WTC11 (cell line): ENCODE measurements at places on chromosomes 12 and 14.

- no peak for DNase-seq
These were observed 29.7 kb upstream of the NR2C1 start for GRCh38 chr12:95102916-95103671.

DNA sequence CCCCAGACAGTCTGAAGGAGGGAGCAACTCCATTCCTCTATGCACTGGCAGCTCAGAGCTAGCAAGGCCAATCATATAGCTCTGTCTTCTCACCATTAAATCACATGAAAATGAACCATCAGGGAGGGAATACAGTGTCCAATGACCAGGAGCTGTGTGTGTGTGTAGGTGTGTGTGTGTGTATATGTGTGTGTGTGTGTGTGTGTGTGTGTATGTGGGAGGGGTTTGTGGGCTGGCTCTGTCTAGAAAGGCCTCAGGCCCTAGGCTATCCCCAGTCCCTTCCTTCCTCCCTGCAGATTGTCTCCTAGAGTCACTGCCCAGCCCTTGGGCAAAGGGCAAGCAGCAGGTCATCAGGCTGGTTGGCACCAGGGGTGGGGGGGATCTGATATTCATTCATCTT lies 5.7 kb upstream of the SUSD6 start:
- no peak for DNase-seq

GRCh38 chr14:94936401-94936892 lies 166.5 kb upstream of the GSC start:
- DNase-seq = no peak

GRCh38 chr12:82757656-82758055 lies 71.0 kb downstream of the TMTC2 start:
- DNase-seq = no peak

- no peak for DNase-seq
These were observed 60.0 kb upstream of the PNMA1 start for GRCh38 chr14:73774241-73774570.

- DNase-seq = no peak
These were observed 32.3 kb upstream of the WDR89 start for GRCh38 chr14:63673886-63674497.
